Activated CD8-positive, alpha-beta T cell treated with anti-CD3 and anti-CD28 coated beads, Interleukin-2, amount 10 ng/mL, durations not matched to agents 7 days and 5 days (primary cell): ENCODE measurements at places on chromosomes 7 and 10. TPM values are rescaled to one million over a fixed set of nuclear protein-coding genes. Genes with fewer than 3 reads are reported as not detected.

BICC1 gene
- total RNA-seq, result not detected

GRM3 gene
- total RNA-seq, result not detected

VWC2 gene
- total RNA-seq, result not detected

PON2 gene
- total RNA-seq, result 2.9 TPM

TMEM196 gene
- not detected for total RNA-seq

CCDC136 gene
- 5.6 TPM for total RNA-seq
